HuH-7.5 (cell line): ENCODE measurements at places on chromosomes 6 and 20.

GRCh38 chr6:2900221-2900807, 2.8 kb downstream of the SERPINB9 start:
- DNase-seq, result no peak

GRCh38 chr20:51388756-51389542, 153.6 kb downstream of the NFATC2 start:
- DNase-seq, result no peak

GRCh38 chr6:159984268-159984786, 15.4 kb downstream of the IGF2R start:
- DNase-seq, result no peak

GRCh38 chr6:9783567-9783966, 631.3 kb downstream of the TFAP2A start:
- no peak for DNase-seq

DNA sequence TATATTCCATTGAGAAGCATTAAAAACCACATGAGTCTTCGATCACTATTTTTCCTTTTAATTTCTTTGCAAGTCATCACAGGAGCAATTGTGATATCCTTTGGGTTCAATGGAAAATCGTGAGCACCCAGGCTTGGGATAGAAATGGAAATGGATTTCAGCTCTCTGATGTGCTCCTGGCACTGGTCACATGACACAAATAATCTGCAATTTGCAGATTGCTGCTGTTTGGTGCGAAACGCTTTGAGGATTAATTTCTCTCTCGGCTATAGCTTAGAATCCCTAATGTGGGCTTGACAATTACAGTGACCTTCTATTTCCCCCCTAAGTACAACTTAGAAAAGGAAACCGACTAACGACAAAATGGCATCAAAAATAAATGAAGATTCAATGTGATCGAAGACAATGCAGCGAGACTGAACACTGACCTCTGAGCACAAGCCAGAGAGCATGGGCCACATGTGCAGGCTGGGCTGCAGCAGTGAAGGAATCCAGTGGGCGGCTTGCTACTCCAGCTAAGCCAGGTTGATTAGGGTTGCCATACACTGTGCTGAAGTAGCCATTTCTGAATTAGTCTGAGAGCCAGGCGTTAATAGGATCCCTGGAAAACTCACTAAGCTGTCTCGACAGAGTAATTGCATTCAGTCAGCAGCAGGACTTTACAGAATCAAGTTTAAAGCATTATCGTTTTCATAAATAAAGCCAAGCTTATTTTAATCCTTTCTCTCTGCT, 301.8 kb upstream of the AGPAT4 start:
- DNase-seq, result no peak

DNA sequence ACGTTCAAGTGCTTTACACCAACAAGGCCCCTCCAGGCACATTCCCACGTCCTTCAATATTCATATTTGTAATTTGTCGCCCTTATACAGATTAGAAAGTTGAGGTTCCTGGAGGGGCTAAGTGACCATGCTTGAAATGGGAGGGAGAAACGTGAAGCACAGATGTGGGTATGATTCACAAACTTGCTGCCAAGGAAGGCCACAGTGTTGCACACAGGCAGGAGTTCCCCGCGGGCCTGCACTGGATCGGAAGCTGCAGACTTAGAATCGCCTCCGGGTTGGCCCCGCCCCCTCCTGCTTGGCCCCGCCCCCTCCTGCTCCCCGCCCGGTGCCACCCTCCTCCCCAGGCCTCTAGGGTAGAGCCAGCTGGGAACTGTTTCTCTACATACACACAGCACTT, 58.2 kb upstream of the QKI start:
- no peak for DNase-seq

GRCh38 chr6:36226438-36227047, 30.0 kb downstream of the BRPF3 start:
- DNase-seq, result no peak

DNA sequence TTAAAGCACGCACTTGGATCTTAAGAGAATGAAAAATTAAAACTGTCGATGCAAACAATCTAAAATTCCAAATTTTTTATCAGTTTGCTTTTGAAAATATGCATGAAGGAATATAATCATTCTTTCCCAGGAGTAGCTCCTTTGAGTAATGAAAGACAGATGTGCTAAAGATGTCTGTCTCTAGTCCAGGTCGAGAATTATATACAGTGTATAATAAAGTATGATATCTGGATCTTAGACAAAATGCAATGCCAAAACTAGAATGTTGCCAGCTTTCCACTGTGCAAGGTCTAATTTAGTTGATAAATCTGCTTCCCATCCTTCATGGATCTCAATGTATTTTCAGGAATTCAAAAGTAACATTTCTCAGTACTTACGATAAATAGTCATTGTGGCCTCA, 65.1 kb upstream of the ADGRG6 start:
- no peak for DNase-seq

DNA sequence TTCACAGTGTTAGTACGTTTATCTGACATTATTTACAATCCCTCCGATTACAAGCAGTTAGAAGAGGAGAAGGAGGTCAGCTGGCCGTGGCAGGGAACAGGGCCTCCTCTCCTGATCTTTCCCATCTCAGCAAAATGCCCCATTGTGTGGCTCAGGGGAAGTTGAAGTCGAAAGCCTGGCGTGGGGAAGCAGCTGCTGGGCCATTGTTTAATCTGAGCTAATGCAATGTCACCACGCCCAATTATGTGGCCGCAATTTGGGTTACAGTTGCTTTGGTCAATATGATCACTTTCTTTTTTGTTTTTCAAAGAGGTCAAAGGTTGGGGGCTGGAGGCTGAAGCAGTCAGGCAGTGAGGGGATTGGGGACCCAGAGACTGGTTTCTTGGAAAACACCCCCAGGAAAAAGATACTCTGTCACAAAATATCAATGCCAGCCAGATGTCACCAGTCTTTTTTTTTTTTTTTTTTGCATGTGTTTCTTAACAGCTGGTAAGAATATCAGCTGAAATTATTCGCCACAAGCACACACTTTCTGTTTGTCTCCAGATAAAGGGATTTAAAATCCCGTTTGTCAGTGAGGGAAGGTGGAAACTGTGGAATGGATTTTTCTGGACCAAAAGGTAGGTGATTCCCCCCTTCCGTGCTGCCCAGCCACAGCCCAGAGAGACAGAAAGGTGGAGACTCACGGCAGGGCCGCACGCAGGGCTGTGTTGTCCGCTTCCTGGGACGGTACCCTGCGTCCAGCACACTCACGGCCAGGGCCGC, 24.6 kb downstream of the DLL1 start:
- no peak for DNase-seq

DNA sequence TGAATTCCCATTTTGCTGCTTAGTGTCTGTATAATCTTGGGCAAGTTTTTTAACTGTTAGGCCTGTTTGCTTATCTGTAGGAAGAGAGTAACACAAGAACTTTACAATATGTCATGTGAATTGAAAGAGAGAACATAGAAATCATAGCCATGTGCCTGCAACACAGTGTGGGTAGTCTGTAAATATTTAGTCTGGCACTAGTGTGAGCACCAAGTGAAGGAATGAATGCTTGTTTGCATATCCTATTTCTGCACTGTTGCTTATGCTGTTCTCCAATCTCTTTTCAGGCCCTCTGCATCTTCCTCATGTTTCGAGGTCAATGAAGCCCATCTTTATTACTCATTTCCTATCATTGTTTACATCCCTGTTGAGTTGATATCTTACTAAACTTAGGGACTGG, 49.2 kb downstream of the CBFA2T2 start:
- DNase-seq, result no peak

GRCh38 chr6:7566617-7567173, 23.3 kb upstream of the SNRNP48 start:
- DNase-seq, result no peak

DNA sequence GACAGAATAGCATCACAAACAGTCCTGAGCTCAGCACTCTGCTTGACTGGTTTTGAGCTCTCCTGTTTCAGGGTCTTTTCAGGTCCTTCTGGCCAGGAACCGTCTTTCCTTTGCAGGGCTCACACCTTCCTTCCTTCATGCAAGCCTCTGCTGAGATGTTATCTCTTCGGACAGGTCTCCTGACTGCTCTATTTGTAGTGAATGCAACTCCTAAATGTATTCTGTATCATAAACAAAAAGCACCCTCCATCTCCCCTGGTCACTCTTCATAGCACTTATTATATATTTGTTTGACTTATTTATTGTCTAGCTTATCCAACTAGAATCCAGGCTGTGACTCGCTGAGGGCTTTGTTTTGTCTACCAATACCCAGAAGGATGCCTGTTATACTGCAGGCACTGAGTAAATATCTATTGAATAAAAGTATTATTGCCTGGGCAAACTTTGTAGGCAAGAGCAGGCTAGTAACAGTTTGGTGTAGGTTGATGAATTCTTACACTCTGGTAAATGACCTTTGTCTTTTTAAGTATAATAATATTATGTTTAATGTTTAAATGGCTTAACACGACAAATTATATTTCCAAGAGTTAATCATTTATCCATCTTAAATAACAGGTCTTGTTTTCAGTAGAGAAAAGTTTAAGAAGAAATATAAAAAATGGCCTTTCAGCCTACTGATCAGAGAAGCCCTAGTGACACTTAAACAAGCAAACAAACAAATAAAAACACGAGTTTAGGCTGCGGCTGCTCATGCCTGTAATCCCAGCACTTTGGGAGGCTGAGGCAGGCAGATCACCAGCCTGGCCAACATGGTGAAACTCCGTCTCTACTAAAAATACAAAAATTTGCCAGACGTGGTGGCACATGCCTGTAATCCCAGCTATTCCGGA, 199.7 kb downstream of the BCAS1 start:
- DNase-seq, result no peak

DNA sequence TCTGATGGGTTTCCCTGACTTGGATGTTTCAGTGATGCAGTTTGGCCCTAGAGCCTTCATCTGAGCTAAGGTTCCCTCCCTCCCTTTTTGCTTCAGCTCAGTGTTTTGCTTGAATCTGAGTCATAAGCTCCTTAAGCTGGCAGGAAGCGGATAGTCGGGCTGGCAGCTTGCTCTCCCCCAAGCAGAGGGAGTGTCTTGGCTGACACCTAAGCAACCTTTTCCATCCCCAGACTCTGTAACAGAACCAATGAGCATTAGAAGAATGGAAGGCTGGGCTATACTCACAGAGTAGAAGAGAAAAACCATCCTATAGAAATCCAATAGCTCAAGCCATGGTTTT, 98.3 kb downstream of the HAO1 start:
- no peak for DNase-seq

GRCh38 chr20:46122071-46122470, 4.0 kb downstream of the CD40 start:
- DNase-seq, result no peak

- no peak for DNase-seq
Measured at GRCh38 chr6:150322466-150322871, 46.3 kb upstream of the IYD start.

DNA sequence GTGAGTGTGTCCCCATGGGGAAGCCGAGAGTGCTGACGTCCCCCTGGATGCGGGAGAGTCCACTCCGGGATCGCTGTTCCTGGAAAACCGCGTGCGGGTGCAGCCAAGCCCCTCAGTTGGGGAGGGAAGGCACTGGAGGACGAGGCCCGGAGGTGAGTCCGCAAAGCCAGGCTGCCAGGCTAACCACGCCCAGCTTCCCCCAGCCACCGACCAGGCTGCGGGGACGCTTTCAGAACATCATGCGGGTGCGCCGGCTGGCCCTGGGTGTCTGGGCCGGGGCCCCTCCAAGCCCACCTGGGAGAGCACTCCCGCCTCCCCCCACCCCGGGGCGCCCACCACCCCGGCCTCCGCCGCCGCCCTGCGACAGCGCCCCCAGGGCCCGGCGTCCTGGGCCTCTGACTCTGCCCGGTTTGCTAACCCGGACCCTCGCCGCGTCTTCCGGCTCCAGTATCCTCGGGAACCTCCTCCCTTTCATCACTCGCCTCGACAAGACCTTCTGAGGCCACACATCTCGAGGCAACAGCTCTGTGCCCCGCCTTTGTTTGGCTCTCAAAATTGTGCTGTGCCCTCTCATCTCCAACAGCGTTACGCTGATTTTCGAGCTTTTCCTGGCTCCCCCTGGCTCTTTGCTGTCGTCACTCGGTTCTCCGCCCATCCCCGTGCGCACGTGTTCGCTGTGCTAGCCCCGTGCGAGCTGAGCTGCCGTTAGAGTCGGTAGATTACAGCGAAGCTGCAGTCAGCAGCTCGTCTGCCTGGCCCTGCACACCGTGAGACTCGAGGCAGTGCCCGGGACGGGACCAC, 47.1 kb upstream of the ENTPD6 start:
- no peak for DNase-seq

DNA sequence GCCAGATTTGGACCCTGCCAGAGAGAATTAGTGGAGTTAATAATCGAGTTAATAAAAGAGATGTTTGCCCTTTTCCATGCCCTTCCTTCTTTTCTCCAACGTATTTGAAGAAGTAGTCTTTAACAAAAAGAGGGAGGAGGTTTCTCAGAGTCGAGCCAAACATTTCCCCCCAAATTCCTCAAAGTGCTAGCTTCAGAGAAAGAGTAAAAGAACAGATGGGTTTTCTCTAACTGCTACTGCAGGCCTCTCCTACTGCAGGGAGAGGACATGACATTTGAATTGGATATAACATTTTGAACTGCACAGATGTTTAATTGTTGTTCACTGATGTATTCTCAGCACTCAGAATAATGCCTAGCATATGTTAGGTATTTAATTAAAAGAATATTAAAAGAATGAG, 25.5 kb downstream of the RWDD2A start:
- DNase-seq, result no peak

DNA sequence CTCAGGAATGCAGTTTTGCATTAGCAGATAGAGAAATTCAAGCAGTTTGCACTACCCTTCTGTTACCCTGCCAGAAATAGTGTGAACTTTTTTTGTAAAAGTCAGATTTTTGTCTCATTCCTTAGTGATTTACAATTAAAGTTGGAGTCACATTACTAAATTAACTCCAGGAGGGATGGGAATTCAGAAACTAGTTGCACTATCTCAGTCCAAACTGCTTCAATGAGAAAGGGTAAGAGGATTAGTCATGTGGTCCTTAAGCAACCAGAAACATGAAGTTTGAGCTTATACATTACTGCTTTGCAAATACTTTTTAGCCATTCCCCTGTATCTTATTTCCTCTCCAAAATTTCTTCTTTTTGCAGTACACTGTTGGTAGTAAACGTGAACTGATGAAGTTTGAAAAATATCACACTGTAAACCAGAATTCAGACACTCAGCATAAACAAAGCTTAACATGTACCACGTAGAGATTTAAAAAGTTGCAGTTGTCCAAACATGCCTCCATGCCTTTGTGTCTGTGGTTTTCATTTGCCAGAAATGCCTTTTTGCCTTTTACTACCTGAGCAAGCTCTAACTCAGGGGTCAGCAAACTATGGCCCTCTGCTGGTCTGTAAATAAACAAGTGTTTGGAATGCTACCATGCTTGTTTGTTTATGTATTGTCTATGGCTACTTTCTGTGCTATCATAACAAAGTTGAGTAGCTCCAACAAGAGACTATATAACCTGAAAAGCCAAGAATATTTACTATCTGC, 49.7 kb downstream of the TP53INP2 start:
- no peak for DNase-seq
